Liver (tissue), 10 donors: ENCODE measurements at places on chromosomes 3 and 15.

- DNase-seq, result no peak
These were observed 30.4 kb downstream of the SPPL2A start for GRCh38 chr15:50735156-50735555.

GRCh38 chr15:101250341-101250831 is 1.5 kb downstream of the CHSY1 start:
- no peak for DNase-seq

GRCh38 chr3:71064291-71064955 is 519.1 kb downstream of the FOXP1 start:
- DNase-seq, result no peak

- DNase-seq, result no peak
These were observed 25.8 kb downstream of the GLB1 start for GRCh38 chr3:33071181-33071580.

GRCh38 chr3:38739396-38739689 is 76.7 kb downstream of the SCN10A start:
- no peak for DNase-seq

- no peak for DNase-seq
These were observed 51.7 kb downstream of the CLDN11 start for GRCh38 chr3:170470063-170471016.

DNA sequence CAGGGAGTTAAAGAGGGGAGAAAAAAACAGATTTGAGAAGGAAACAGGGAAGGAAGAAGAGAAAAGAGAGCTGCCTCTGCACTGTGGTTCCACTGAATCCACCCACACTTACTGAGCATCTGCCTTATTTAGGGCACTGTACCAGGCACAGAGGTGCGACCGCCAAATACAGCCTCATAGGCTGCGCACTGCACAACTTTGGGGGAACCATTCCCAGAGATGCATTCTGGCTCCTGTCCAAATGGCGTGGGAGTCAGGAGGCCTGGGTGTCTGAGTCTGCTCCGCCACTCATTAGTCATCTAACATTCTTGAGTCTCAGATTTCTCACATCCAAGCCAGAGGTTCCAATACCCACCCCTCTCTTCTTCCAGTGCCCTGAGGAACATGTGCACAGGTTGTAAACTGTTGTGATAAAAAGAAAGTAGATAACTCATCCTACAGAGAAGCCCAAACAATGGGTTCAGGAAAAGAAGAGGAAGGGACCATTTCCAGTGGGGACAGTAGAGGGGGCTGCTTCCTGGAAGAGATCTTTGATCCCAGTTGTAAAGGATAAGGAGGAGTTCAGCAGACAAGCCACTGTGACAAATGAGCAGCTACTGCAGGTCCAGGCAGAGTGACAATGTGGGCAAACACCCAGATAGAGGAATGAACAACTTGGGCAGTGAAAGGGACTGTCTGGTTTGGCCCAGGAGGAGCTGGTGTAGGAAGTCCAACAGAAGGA is 254.6 kb downstream of the UACA start:
- DNase-seq, result no peak

DNA sequence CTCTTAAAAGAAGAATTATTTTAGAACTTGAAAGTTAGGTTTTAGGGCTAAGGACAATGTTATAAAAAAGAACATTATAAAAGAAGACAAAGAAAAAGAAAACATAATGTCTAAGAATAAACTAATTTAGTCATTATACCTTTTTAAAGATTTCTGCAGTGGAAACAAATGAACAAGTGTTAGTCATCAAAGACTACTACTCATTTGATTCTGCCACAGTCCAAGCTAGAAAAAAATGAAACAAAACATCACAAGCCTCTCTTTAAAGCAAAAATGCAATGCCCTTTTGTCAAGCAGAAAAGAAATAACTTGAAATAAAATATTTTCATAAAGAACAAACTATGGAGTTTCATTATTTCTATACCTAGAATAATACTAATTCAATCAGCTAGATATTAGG is 102.0 kb downstream of the TBC1D5 start:
- DNase-seq, result no peak

- DNase-seq, result no peak
These were observed 413.5 kb downstream of the CNTN3 start for GRCh38 chr3:74200952-74201351.

GRCh38 chr3:78204977-78205376 is 1165.1 kb downstream of the ROBO2 start:
- DNase-seq, result no peak

GRCh38 chr3:62529230-62529629 is 155.9 kb upstream of the FEZF2 start:
- peak; percentile 51 for DNase-seq

- no peak for DNase-seq
These were observed 356.6 kb downstream of the GABRG3 start for GRCh38 chr15:27327467-27328025.

- no peak for DNase-seq
These were observed 161.0 kb upstream of the ADAMTS9 start for GRCh38 chr3:64848822-64849221.

DNA sequence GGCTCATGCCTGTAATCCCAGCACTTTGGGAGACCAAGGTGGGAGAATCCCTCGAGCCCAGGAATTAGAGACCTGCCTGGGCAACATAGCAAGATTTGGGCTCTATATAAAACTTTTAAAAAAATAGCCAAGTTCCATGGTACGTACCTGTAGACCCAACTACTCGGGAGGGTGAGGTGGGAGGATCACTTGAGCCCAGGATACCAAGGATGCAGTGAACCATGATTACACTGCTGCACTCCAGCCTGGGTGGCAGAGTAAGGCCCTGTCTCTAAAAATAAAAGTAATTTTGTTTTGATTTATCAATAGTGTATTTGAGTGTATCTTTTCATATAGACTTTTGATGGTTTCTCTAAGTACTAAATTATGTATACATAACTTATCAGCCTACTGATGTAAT is 63.1 kb downstream of the LSM3 start:
- DNase-seq, result no peak

DNA sequence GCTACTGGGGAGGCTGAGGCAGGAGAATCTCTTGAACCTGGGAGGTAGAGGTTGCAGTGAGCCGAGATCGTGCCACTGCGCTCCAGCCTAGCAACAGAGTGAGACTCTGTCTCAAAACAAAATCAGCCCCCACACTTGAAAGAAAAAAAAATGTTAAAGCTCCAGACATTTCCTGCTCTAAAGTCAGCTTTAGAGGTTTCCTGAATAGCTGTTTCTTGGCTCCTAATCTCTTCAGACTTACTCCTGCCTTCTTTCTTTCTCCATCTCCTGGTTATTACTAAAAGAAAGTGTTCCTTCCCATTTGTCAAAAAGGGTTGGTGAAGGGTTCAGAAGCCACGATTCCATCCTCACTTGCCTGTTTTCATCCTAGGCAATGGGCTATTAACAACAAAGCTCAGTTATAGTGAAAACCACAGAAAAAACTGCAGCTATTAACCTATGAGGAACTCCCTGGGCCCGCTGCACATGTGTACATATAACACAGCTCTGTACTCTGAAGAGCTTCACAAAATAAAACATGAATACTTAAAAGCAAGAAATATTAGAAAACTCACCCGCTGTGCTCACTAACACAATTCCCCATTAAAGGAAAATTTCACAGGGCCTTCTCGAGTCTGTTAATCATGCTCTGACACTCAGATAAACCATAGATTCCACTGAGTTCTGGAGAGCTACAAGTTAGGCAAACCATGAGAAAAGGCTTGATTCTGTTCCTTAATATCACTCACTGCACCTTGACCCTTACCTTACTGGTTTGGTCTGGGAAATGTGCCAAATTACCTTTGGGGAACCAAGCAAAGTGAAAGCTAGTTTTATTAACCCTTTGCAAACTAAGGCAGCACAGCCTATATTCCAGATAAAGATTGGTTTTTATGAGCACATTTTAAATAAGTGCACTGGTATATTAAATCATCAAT is 89.9 kb upstream of the TSPAN3 start:
- DNase-seq, result no peak

DNA sequence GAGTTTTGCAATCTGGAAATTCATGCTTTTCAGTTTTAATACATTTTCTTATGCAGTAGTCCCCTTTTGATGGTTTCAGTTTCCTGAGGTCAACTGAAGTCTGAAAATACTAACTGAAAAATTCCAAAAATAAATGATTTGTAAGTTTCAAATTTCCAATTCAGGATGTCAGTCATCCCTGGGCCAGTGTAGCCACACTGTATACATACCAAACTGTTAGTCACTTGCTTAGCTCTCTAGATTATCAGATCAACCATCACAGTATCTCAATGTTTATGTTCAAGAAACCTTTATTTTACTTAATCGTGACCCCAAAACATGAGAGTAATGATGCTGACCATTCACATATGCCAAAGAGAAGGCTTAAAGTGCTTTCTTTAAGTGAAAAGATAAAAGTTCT is 715.5 kb downstream of the GBE1 start:
- no peak for DNase-seq

DNA sequence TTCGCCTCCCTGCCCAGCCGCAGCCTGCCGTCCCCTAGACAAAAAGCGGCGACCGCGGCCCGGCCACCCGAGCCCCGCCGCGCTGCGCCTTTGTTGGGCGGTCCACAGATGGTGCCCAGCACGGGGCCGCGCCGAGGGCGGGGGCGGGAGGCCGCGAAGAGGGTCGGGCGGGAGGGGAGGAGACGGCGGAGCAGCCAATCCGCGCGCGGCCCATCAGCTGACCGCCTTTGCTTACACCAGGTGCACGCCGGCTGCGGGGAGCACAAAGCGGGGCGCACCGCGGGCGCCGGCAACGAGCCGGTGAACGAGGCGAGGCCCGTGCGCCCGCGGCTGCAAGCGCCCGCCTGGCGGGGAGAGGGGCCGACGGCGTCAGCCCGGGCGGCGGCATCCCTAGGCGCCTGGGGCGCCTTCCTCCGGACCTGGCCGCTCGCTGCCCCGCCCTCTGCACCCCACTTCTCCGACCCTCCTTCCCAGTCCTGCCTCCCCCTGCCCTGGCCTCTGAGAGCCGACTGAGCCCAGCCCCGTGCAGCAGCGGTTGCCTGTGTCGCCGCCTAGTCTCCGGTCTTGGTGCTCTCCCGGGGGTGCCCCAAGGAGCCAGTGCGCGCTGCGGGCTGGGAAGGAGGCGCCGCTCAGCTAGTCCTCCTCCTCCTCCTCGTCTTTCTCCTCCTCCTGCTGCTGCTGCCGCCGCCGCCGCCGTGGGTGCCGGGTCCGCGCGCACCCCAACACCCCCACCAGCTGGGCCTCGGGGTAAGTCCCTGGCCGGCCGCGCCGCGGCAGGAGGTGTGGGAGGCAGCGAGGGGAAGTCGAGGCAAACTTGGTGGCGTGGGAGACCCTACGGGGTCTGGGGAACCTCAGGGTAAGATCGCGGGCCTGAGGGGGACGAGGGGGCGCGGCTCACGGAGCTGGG is at the start of gene LRRN1:
Gene LRRN1, plus strand, starts transcription at position 259 of the 907 bp plus-strand sequence. CDS start 45,211 bp downstream, outside the sequence.
- DNase-seq, result peak; percentile 37

DNA sequence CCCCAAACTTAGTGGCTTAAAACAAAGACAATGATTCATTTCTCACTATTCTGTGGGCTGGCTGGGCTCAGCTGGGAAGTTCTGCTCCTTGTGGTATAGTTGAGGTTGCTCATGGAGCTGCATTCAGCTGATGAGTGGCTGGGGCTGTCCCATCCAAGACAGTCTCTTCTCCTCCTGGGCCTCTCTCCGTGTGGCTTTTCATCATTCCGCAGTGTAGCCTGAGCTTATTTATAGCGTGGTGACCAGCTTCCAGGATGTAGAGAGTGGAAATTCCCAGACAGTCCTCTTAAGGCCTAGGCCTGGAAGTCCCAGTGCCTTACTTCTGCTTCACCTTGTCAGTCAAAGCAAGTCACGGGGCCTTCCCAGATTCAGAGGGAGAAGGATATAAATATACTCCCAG is 136.7 kb upstream of the DAZL start:
- DNase-seq, result no peak

- DNase-seq, result no peak
These were observed 38.7 kb upstream of the PTPRG start for GRCh38 chr3:61522626-61523025.

DNA sequence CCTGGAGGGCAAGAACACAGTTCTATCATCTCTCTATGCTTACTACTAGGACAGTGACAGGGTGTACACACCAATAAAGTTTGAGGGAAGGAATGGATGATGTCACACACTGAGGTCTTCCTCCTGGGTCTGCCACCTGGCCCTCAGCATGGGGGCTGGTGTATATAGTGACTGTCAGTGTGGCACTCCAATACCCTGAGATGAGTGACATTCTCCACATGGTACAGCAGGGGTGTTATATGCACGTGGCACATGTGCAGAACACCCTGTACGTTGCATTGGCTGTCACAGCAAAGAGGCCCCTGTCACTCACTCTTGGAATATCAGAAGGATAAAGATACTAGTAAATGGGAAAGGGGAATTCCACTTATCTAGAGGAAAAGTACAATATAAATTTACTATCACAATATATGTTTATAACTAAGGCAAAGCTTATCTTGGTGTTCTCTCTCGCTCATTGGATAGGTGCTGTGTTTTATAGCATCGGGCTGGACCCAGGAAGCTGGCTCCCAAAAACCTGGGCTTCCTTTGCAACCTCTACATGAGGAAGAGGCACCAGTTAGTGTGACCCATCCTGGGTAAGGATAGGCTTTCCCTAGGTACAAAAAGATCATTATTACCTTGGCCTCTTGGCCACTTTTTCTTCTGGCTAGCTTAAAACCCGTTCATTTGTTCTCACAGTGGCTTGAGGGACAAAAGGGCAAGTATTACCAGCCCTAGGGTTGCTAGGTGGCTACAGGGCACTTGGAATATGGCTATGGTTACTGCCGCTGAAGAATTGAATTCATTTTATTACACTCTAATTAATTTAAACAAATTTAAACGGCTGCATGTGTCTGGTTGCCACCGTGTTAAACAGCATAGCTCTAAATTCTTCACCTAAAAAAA is 54.8 kb upstream of the HES1 start:
- DNase-seq, result no peak

- DNase-seq, result no peak
These were observed 10.7 kb upstream of the ANXA2 start for GRCh38 chr15:60408463-60408981.
